ENCODE measurements at places on chromosomes 1 and 21. TPM values are rescaled to one million over a fixed set of nuclear protein-coding genes. Genes with fewer than 3 reads are reported as not detected.

CD244 gene
- 0.98 TPM for total RNA-seq

ADGRL4 gene
- total RNA-seq: 50.1 TPM

DNA sequence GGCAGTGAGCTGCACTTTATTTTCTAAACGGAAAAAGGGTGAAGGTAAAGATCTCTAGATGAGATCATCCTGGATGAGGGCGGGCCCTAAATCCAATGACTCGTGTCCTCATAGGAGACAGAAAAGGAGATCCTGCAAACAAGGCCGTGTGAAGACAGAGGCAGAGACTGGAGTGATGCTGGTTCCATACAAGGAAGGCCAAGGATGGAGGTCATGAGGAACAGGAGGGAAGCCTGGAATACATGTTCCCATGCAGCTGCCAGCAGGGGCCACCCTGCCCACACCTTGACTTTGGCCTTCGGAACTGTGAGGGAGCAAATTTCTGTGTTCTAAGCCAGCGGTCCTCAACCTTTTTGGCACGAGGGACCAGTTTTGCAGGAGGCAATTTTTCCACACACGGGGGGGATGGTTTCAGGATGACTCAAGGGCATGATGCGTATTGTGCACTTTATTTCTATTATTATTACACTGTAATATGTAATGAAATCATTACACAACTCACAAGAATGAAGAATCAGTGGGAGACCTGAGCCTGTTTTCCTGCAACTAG is 94.3 kb downstream of the PSMG1 start:
- no peak for DNase-seq

DNA sequence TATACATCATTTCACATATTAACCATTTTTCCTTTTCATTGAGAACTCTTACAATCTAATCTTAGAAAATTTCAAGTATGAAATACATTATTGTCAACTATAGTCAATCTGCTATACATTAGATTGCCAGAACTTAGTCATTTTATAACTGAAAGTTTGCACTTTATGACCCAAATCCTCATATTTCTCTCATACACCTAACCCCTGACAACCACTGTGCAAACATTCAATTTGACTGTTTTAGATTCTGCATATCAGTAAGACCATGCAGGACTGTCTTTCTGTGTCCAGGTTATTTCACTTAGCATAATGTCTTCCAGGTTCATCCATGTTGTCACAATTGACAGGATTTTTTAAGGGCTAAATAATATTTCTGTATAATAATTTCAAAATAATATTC is 1299.0 kb upstream of the B3GALT2 start:
- DNase-seq: no peak

GRCh38 chr1:74713849-74714248 is 19.0 kb downstream of the CRYZ start:
- no peak for DNase-seq

All from sciatic nerve (tissue), 2 donors.